ENCODE measurements at places on chromosomes 5 and 9. TPM values are rescaled to one million over a fixed set of nuclear protein-coding genes. Genes with fewer than 3 reads are reported as not detected.

The DOCK2 gene
- total RNA-seq = 300 TPM

The KCNMB1 gene
- not detected for total RNA-seq

The ADGRV1 gene
- not detected for total RNA-seq

The MIGA2 gene
- 43.1 TPM for total RNA-seq

The OR13F1 gene
- total RNA-seq = not detected

The DROSHA gene
- 76.7 TPM for total RNA-seq

The GZMA gene
- 168 TPM for total RNA-seq

The FOXD4 gene
- total RNA-seq = 0.71 TPM

DNA sequence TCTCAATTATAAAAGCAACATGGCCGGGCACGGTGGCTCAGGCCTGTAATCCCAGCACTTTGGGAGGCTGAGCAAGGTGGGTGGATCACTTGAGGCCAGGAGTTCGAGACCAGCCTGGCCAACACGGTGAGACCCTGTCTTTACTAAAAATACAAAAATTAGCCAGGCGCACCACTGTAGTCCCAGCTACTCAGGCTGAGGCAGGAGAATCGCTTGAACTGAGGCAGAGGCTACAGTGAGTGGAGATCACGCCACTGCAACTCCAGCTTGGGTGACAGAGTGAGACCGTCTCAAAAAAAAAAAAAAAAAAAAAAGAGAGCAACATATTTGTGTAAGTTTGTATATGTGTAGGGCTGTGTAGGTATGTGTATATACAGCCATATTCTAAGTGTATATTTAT, 7.5 kb downstream of the RPS6 start:
- no peak for DNase-seq

GRCh38 chr5:18740301-18740700, 1106.0 kb downstream of the TAF11L14 start:
- no peak for DNase-seq

DNA sequence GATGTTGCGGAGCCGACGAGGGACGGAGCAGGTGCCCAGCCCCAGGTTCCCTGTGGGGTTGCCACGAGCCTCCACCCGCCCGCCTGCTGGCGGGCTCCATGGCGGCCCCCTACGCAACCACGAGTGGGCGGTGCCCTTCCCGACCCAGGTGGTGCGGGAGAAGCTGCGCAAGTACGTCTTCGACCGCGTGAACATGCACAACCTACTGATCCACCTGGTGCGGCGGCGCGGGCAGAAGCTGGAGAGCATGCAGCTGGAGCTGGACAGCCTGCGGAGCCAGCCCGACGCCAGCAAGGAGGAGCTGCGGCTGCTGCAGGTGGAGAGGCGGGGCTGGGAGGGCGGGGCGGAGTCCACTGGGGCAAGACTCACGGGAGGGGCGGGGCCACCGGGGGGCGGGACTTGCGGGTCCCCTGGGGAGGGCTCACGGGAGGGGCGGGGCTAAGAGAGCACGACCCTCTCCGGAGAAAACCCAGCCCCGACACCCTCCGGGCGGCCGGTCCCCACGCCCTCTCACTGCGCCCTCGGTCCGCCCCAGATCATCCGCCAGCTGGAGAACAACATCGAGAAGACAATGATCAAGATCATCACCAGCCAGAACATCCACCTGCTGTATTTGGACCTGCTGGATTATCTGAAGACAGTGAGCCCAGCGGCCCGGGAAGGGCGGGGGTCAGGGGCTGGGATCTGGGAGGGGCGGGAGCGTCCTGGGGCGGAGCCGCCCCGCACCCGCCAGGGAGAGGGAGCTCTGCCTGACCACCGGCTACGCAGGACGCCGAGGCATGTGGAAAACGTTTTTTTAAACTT, 3.9 kb downstream of the CCDC183 start:
- DNase-seq = peak; percentile 90

- DNase-seq = no peak
Observed at GRCh38 chr5:168147106-168147505, 144.3 kb upstream of the WWC1 start.

DNA sequence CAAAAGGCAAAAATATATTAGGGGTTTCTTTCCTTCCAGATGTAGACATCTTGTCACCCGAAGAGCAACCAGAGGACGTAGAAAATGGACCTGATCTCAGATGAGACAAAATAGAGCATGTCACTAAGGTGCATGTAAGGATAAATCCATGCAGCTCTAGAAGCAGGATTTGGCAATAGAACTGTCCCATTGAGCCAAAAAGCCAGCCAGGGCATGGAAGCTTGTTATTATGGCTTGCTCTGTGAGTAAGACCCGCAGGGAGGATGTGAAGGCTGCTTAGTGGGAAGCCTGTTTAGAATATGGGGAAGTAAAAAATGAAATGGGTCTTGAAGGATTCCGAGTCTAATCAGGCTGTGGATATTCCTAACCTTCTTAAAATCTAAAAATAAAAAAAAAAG, 165.6 kb upstream of the MPDZ start:
- no peak for DNase-seq

- DNase-seq = no peak
Observed at GRCh38 chr5:132070460-132071337, 2.9 kb upstream of the CSF2 start.

DNA sequence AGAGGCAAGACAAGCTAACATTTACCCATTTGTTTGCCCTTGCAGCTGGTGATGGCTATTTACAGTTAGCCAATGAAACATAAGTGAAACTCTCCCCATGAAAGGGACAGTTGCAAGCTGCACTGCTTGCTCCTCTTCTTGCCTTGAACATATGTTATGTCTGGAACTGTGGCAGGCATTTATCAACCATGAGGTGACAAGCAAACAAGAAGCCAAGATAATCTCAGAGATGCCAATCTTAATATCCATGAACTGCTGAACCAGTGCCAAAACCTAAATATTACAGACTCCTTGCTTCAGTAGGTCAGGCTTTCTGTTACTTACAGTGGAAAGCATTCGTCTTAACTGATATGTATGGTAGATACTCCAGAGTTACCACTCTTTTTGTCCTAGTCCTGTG, 133.4 kb downstream of the ACTBL2 start:
- DNase-seq = no peak

DNA sequence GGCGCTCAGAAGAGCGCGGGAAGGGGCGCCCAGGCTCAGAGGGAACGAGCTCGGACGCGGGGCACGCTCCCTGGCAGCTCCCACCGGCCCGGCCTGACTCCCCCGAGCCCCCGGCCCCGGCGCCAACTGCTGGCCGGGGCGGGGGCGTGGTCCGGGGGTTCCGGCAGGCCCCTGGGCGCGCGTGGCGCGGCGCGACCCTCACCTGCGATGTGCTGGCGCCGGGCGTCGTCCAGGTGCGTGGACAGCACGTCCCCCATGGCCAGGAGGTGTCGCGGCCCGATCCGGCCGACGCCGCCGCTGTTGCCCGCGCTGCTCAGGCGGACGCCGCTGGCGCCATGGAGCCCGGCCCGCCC, 43.5 kb upstream of the STXBP1 start:
- no peak for DNase-seq

DNA sequence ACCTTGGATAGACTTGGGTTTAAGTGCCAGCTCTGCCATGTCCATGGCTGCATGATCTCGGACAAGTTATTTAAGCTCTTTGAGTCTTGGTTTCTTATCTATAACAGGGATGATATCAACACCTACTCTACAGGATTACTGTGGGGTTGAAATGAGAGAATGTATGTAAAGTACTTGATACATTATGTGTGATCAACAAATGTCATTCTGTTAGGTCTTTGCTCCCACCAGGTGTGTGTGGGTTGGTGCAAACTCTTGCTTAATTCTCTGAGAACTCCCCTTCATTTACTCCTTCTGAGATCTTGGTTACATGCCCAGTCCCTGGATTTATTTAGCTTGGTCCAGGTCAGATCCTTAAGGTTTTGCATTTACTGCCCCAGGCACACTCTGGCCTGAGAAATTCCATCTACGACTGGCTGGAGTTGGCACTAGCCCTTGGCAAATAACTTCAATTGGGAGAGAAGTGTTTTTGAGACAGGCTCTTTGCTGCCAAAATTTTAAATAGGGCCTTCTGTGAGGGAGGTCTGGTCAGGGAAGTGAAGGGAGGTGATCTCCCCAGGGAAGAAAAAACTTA, 63.5 kb upstream of the KLF9 start:
- no peak for DNase-seq

GRCh38 chr5:96431376-96432187, 1.5 kb downstream of the PCSK1 start:
- DNase-seq = no peak

DNA sequence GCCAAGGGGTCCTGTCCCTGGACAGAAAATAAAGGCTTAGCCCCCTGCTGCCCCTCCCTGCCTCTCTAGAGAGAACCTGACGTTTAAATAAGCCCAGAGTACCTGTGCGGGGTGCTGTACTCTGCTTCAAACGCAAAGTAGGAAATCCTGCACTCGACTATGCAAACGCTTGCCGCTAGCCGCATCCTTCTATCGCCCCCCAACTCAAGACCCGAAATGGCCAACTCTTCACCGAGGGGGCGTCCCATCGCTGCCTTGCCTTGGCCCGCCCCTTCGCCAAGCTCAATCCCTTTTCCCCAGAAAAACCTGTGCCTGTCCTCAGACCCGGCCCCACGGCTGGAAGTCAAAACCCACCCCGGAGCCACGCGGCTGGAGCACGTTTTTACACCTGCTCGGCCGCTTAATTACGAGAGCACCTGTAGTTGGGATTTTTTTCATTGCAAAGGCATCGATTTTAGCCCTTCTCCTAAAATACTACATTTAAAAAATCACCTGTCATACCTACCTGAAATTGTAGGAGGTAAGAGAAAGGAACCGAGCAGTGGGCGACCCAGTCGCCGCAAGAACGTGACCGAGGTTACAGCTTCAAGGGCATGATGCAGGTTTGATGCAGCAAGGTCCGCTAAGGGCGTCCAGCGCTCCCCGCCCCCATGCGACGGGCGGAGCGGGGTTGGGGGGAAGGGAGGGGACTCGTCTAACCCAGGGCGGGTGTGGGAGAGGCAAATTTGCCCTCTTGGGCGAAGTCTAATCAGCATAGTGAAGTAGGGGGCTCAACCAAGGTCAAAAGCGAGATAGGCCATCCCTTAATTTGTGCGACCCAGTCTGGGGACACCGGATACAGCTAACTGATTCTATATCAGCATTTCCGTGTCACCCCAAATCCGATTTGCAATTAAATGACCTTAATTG, 3.5 kb downstream of the ELAVL2 start:
- DNase-seq = no peak

Measured in activated CD4-positive, alpha-beta T cell treated with anti-CD3 and anti-CD28 coated beads, Interleukin-2, amount 10 ng/mL, durations not matched to agents 7 days and 5 days (primary cell).